ENCODE measurements at places on chromosomes 5 and 9.

- H3K27me3 ChIP-seq = no peaks in the 10 kb centered on the region
- no peak overlapping the region for H3K4me3 ChIP-seq
- DNase-seq = no peak
- peaks cover 35% of the 10 kb centered on the region for H3K4me1 ChIP-seq
- H3K36me3 ChIP-seq = no peaks in the 10 kb centered on the region
These were observed 69.1 kb downstream of the ARRDC3 start for GRCh38 chr5:91313757-91314673.

DNA sequence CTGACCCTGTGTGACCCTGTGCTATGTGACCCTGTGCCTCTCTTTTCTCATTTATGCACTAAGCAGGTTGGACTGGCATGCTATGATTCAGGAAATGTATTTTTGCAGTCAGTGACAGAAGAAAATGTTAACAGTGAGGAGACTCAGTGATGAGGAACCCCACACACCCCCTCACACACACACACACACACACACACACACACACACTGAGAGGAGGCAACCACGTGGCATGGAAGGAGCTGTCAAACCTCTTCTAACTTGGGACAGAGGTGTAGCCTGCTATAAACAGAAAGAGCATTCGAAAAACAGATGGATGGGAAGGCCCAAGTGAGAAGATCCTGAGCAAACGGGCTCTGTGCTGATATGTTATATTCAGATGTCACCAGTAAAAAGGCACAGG lies 57.9 kb upstream of the GRIA1 start:
- H3K36me3 ChIP-seq = no peaks in the 10 kb centered on the region
- no peak overlapping the region for H3K27ac ChIP-seq
- no peak overlapping the region for H3K4me3 ChIP-seq
- no peaks in the 10 kb centered on the region for H3K4me1 ChIP-seq

GRCh38 chr9:90034071-90034470 lies 429.3 kb downstream of the GADD45G start:
- no peaks in the 10 kb centered on the region for H3K36me3 ChIP-seq
- H3K27ac ChIP-seq = no peak overlapping the region
- no peak overlapping the region for H3K4me3 ChIP-seq
- no peak for DNase-seq

GRCh38 chr9:114031948-114032840 lies 45.9 kb downstream of the AMBP start:
- no peak overlapping the region for H3K4me3 ChIP-seq
- H3K27me3 ChIP-seq = no peaks in the 10 kb centered on the region
- peaks cover 21% of the 10 kb centered on the region for H3K36me3 ChIP-seq
- no peaks in the 10 kb centered on the region for H3K4me1 ChIP-seq
- DNase-seq = no peak
- no peak overlapping the region for H3K27ac ChIP-seq

- no peaks in the 10 kb centered on the region for H3K36me3 ChIP-seq
- H3K4me1 ChIP-seq = peaks cover 44% of the 10 kb centered on the region
- H3K4me3 ChIP-seq = no peak overlapping the region
- no peak for DNase-seq
- H3K27me3 ChIP-seq = no peaks in the 10 kb centered on the region
These were observed 73.7 kb downstream of the PPARGC1B start for GRCh38 chr5:149803641-149804468.

DNA sequence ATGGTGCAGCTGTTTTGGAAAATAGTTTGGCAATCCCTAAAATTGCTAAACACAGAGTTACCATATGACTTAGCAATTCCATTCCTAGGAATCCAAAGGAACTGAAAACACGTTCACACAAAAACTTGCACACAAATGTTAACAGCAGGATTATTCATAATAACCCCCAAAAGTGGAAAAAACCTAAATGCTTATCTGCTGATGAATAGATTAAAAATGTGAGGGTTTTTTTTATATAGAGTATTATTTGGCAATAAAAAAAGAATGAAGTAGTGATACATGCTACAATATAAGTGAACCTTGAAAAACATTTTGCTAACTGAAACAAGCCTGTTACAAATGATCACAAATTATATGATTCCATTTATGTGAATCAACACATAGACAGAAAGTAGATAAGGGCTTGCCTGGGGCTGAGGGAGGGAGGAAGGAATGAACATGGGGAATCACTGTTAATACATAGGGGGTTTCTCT lies 45.1 kb upstream of the TRIO start:
- H3K27ac ChIP-seq = no peak overlapping the region
- DNase-seq = no peak
- no peaks in the 10 kb centered on the region for H3K27me3 ChIP-seq
- H3K4me1 ChIP-seq = no peaks in the 10 kb centered on the region
- no peak overlapping the region for H3K4me3 ChIP-seq

DNA sequence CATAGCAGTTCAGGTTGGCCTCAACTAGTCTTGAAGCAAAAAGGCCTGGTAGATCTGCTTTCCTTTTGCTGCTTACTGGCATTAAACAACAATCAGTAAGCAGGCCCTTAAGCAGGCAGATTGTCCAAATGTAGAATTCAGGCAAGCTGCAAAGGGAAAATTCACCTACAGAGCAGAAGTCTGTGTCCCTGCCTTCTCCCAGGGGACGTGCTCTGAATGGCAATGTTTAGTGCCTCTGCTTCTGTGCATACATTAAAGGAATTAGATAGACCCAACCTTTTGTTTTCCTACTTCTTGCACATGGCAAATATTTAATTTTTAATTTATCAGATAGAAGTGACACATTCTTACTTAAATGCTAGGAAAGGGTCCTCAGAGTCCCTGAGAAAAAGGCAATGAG lies 328.8 kb upstream of the PIK3R1 start:
- H3K27ac ChIP-seq = no peak overlapping the region
- H3K4me3 ChIP-seq = no peak overlapping the region
- H3K36me3 ChIP-seq = no peaks in the 10 kb centered on the region
- no peaks in the 10 kb centered on the region for H3K4me1 ChIP-seq

GRCh38 chr9:69759021-69759420 lies 790 bp downstream of the PTAR1 start:
- no peaks in the 10 kb centered on the region for H3K36me3 ChIP-seq
- peaks cover 19% of the 10 kb centered on the region for H3K4me1 ChIP-seq
- H3K4me3 ChIP-seq = peak overlapping the region; percentile 80
- DNase-seq = no peak

GRCh38 chr5:112533362-112533761 lies 114.3 kb upstream of the EPB41L4A start:
- H3K4me1 ChIP-seq = peaks cover 4% of the 10 kb centered on the region
- H3K27ac ChIP-seq = no peak overlapping the region

- H3K27me3 ChIP-seq = no peaks in the 10 kb centered on the region
- H3K4me1 ChIP-seq = no peaks in the 10 kb centered on the region
- no peaks in the 10 kb centered on the region for H3K36me3 ChIP-seq
- no peak for DNase-seq
- H3K4me3 ChIP-seq = no peak overlapping the region
These were observed 59.5 kb downstream of the TEK start for GRCh38 chr9:27168496-27168895.

GRCh38 chr5:158756871-158757270 lies 342.8 kb downstream of the EBF1 start:
- DNase-seq = no peak
- H3K4me3 ChIP-seq = no peak overlapping the region
- H3K27me3 ChIP-seq = no peaks in the 10 kb centered on the region
- no peak overlapping the region for H3K27ac ChIP-seq

DNA sequence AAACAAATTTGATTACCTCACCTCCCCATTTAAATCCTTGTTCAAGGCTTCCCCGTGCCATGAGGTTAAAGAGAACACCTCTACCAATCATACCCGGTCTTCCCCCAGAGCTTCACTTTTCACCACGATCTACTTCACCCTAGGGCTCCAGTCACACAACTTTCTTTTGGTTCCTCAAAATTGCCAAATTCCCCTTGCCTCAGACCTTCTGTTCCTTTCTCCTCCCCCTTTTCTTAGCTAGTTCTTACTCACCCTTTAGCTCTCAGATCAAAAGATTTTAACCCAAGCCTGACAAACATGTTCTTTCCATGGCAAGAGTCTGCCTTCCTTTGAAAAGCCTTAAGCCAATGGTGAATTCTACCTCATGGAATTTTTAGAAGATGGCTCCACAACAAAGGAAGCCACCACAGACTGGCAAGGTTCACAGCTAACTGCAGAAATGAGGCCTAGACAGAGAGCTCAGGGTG lies 56.7 kb downstream of the MAPKAP1 start:
- H3K4me1 ChIP-seq = peaks cover 22% of the 10 kb centered on the region
- H3K27ac ChIP-seq = peak overlapping the region; percentile 67
- no peaks in the 10 kb centered on the region for H3K27me3 ChIP-seq
- H3K4me3 ChIP-seq = no peak overlapping the region
- no peaks in the 10 kb centered on the region for H3K36me3 ChIP-seq
- no peak for DNase-seq

DNA sequence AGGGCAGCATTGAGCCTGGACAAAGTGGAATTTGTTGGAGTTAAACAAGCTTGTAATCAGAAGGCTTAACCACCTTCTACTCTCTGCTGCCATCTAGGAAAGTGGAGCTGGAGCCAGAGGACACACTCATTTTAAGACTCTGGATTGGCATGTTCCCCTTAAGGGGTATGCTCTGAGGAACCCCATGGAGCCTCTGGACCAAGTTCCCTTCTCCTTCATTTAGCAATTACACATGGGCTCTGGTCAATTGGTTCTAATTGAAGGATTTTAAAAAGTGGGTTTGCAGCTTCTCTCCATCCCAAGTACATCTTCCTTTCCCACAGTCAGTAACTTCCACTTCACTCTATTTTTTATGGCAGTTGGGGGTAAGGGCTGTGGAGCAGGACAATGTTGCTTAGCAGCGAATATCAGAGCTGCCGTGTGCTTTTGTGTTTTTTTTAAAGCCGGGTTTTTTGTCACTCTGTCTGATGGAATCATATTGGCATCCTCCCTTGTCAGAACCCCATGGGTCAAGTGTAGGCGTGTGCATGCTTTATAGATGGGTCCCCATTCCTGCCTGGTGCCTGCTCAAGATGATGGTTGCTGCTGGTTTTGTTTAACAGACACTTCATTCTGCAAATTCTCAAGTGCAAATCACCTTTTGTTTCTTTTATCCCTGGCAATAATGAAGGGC lies 330.7 kb upstream of the ADAMTSL1 start:
- H3K36me3 ChIP-seq = no peaks in the 10 kb centered on the region
- no peaks in the 10 kb centered on the region for H3K27me3 ChIP-seq
- no peaks in the 10 kb centered on the region for H3K4me1 ChIP-seq
- no peak for DNase-seq
- no peak overlapping the region for H3K4me3 ChIP-seq

DNA sequence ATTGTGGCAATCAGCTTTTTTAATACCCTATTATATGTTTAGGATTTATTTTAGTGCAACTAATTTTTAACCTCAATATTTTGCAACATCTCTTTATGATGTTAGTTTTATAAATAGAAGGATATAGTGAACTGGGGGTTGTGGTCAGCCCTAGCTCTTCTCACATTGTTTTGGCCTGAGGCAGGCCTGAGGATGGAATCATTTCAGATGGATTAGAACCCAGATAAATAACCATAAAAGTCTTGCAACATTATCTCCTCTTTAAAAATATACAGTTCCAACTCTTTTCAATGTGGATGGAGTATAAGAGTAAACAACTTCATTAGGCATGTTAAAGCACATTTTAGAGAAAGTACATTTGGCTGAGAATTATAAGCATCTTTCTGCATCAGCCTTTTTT lies 522.7 kb downstream of the NR2F1-AS1 start:
- H3K36me3 ChIP-seq = no peaks in the 10 kb centered on the region
- no peak overlapping the region for H3K27ac ChIP-seq
- no peak overlapping the region for H3K4me3 ChIP-seq
- DNase-seq = no peak
- no peaks in the 10 kb centered on the region for H3K4me1 ChIP-seq

DNA sequence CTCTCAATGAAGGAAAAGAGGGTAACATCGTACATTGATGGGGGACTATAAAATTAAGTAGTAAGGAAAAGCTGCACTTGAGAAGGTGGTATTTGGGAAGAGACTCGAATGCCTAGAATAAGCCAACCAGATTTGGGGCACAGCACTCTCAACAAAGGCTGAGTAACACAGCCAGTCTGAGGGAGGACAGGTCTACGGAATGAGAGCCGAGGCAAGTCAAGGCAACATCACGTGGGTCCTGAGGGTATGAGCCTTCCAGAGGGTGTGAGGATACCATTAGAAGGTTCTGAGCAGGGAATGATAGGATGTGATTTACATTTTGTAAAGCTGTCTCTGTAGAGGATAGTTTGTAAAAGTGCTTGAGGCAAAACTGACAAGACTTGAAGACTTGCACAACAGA lies 434.1 kb downstream of the RAB3C start:
- no peaks in the 10 kb centered on the region for H3K36me3 ChIP-seq
- H3K4me1 ChIP-seq = no peaks in the 10 kb centered on the region
- DNase-seq = no peak
- no peak overlapping the region for H3K27ac ChIP-seq
- no peaks in the 10 kb centered on the region for H3K27me3 ChIP-seq

DNA sequence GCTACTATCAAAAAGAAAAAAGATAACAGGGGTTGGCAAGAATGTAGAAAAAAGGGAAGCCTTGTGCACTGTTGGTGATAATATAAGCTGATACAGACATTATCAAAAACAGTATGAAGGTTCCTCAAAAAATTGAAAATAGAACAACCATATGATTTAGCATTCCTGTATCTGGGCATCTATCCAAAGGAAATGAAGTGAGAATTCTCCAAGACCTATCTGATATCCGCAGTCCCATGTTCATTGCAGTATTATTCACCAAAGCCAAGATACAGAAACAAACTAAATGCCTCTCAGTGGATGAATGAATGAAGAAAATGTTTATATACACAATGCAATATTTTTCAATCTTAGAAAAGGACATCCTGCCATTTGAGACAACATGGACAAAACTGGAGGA lies 1943.3 kb downstream of the MAT2B start:
- no peaks in the 10 kb centered on the region for H3K27me3 ChIP-seq
- H3K36me3 ChIP-seq = no peaks in the 10 kb centered on the region
- H3K4me3 ChIP-seq = no peak overlapping the region
- no peaks in the 10 kb centered on the region for H3K4me1 ChIP-seq
- DNase-seq = no peak
- H3K27ac ChIP-seq = no peak overlapping the region

GRCh38 chr9:78296201-78296892 lies 578 bp upstream of the PSAT1 start:
- H3K36me3 ChIP-seq = no peaks in the 10 kb centered on the region
- H3K4me3 ChIP-seq = peak overlapping the region; percentile 66
- H3K27me3 ChIP-seq = peaks cover 26% of the 10 kb centered on the region
- peak; percentile 70 for DNase-seq
- peaks cover 24% of the 10 kb centered on the region for H3K4me1 ChIP-seq

DNA sequence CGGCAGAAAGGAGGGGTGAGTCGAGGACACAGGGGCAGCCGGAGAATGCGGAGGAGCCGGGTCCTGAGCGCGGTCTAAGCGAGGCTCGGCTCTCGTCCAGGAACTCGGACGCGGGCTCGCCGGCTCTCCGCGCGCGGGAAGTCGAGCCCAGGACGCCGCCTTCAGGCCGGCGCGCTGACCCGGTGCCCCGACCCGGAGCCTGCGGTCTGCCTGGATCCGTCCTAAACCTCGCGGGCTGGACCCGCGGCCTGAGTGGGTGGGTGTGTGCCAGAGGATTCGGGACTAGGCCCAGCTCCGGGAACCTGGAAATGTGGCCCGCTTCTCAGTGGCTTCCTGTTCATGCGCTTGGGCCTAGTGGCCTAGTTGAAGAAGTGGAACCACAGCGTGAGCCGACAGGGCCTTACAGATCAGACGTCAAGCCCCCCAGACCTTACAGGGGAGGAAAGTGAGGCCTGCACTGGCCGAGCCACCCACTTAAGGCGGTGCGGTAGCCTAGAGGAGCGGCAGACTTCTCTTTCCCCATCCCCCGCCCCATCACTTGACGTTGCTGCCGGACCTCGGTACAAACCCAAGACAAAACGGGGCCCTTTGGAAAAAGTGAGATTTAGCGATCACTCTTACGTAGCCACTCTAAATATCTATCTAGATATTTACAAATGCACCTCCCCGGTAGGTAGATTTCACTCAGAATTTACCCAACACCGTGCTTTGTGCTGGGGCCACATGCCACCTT lies 1.2 kb downstream of the CDKN2B-AS1 start:
- H3K27me3 ChIP-seq = peaks cover 18% of the 10 kb centered on the region
- H3K36me3 ChIP-seq = no peaks in the 10 kb centered on the region
- peak; percentile 80 for DNase-seq
- H3K27ac ChIP-seq = peak overlapping the region; percentile 89
